Astrocyte (in vitro differentiated cells and primary cell): ENCODE measurements at places on chromosomes 12 and 14.

DNA sequence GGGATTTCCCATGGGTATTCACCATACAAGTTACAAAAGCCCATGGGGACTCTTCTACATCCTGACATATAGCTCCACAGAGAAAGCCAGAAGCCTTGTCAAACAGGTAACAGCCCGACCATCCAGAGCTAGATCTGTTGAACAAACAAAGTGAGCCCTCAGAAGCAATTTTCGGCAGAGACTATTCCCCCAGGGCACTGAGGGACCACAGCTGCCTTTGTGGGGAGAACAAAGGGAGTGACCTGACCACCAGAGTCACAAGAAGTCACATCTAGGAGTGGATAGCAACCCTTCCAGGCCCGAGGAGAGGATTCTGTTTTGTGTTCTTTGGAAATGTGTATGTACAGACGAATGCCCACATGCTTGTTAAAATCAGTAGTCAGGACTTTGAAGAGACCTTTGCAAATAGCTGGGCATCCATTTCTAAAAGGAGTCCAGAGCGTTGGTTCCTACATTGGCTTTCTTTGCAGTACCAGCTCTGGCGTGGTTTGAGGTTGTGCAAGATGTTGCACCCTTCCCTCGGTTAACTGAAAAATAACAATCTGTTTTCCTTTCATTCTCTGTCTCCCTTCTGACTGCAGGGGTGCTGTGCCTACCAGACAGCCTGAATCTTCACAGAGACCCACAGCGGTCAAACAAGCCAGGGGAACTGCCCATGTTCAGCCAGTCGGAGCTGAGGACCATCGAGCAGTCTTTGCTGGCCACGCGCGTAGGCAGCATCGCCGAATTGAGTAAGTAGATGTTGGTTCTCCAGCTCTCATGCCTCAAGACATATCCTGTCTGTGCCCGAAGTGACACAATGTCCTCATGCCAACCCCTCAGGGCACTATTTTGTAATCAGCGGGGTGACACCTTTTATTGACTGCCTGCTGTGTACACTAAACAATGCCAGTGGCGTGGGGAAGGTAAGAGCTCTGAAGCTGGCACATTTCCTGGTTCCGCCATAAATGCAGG lies 165.4 kb upstream of the PWP1 start:
- no peak for DNase-seq

- peak; percentile 97 for DNase-seq
Observed at GRCh38 chr12:123115409-123116121, 35.3 kb downstream of the PITPNM2 start.

DNA sequence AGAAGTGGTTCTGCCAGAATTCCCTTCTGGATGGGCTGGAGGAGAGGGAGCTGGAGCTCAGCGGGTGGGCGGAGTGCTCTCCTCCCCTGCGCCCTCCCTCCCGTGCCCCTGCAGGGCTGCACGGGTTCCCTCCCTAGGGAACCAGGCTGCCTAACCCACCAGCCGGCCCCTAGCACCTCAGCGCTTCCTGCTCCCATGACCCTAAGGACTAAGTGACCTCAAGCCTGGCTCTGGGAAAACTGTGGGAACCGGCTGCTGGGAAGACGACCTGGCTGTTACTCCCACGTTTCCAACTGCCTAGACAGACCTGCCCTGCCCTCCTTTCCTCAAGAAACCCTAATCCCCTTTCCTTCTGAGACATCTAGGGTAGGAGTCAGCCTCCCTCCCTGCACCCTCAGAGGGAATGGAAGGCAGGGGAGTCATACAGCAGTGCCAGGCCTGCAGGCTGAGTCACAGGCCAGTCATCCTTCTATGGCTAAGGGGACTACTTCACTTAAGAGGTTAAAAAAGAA lies 31.5 kb downstream of the SLC6A12 start:
- peak; percentile 75 for DNase-seq

GRCh38 chr12:127781336-127781735 lies 485.6 kb upstream of the TMEM132C start:
- no peak for DNase-seq

- no peak for DNase-seq
Observed at GRCh38 chr14:36521598-36522345, 1.7 kb upstream of the NKX2-1 start.

DNA sequence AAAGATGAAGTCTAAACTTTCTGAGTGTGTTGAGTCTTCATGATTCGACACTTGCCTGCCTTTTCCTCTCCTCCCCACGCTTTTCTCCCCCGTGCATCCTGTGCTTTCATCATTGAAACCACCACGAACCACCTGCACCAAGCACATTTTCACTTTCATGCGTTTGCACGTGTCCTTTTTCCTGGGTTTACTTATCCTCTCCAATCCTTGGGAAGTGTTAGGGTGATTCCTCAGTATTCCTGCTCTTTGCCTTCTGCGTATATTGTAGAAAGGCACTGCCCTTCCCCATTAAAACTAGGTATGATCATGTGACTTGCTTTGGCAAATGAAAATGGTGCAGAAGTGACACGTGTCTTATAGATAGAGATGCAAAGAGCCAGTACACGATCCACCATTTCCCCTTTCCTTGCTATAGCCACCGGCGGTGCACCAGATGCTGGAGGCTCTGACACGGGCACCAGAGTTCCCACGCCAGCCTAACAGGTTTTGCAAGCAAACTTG lies 106.6 kb downstream of the BRMS1L start:
- no peak for DNase-seq

- peak; percentile 64 for DNase-seq
Observed at GRCh38 chr12:93626160-93626559, 51.0 kb upstream of the CRADD start.
